NCI-H774 (cell line): ENCODE measurements at places on chromosomes 13 and 19.

DNA sequence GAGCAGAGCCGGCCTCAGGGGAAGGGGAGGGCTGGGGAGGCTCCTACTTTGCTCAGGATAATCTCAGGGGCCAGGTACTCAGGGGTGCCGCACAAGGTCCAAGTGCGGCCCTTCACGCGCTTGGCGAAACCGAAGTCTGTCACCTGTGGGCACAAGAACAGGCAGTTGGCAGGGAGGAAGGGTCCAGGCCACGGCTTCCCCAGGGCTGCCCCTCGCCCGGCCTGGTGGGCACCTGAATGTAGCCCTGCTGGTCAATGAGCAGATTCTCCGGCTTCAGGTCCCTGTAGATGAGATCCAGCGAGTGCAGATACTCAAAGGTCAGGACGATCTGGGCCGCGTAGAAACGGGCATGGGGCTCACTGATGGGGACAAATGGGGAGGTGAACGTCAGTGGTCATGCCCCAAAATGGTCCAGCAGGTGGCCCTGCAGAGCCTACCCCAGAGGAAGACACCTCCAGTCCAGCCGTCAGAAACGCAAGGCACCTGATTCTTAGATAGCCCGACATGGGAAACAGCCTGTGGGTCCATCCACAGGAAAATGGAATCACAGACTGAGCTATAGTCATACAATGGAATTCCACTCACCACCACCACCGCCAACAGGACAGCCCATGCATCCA is 7.1 kb upstream of the SAMD1 start:
- DNase-seq, result no peak

DNA sequence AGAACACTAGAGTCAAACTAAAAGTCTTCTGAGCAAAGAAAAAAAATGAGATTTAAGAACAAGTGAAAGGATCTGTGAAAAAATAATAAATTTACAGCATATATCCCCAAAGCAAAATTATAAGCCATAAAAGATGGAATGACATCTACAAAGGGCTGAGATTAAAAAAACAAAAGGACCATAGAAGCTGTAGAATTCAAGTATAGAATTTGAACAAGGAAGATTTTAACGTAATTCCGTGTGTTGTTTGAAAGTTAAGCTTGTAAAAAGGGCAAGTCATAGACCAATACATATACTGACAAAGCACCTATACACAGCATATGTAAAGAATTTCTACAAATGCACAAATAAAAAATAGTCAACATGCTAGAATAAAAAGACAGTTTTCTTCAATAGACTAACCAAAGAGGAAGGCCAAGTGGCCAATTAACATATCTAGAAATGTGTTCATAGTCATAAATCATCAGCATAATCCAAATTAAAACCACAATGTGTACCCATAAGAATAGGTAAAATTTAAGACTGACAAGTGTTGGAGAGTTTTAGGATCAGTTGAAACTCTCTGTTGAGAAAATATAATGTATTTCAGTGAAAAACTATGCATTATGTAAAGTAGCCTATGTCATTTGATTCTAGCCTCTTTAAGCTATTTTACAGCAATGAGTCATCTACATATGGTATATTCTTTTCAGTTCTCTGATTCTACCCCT is 674.9 kb downstream of the OLFM4 start:
- DNase-seq, result no peak

DNA sequence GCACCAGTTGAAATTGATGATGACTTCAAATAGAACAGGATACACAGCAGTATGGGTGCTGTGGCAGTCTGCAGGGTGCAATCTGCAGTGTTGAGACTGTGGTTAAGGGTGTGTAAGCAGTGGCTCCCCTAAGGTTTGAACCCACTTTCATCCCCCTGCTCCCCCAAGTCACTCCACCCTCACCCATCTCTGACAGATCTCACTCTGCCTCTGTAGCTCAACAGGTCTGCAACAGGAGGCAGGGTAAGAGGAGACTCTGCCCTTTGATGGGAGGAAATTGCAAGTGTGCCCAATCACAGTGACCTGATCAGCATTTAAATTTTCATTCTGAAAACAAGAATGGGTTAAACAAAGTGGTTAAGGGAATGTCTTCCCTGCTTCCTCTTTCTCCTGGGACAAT is 92.4 kb downstream of the DCT start:
- no peak for DNase-seq

GRCh38 chr19:18762125-18763023 is 28.7 kb downstream of the COMP start:
- DNase-seq, result peak; percentile 85

- DNase-seq, result no peak
These were observed 1092.3 kb downstream of the EFNB2 start for GRCh38 chr13:105442949-105443699.

GRCh38 chr13:107817647-107818287 is 397.6 kb downstream of the LIG4 start:
- DNase-seq, result no peak

- no peak for DNase-seq
These were observed 8.6 kb downstream of the RXFP2 start for GRCh38 chr13:31747966-31748365.

DNA sequence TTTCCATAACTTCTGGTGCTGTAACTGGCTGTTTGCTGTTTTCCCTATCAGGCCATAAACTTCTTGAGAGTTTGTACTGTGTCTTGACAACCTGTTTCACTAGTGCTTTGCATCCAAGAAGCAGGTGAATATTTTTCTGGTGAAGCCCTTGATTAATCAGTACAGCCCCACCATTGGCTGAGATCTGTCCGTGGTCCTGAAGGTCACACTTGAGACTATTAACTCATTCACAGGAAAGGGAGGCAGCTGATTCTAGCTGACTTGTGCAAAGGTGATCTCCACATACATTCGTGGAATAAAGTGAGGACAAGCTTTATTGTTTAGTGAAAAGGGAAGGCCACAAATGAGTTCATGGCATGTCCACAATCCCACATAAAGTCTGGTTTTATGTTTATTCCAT is 61.4 kb upstream of the ZNF835 start:
- no peak for DNase-seq

DNA sequence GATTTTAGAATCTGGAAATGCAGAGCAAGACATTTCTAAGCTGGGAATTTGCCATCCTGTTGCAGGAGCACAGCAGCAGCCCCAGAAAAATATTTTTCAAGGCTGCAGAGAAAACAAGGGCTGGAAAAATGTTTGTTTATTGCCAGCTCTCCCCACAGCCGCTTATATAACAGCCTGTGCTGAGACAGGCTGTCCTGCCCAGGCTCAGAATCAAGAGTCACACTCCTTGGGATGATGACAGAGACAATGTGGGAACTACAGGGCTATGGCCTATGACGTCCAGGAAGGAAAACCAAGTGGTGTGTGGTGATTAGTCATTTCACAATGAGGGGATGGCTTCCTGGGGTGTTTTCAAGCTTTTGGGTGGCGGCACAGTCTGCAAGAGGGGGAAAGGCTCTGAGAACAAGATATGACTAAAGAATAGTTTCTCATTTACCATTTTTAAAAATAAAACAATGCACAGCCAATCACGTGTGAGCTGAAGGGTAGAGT is 136.3 kb upstream of the SERP2 start:
- no peak for DNase-seq

DNA sequence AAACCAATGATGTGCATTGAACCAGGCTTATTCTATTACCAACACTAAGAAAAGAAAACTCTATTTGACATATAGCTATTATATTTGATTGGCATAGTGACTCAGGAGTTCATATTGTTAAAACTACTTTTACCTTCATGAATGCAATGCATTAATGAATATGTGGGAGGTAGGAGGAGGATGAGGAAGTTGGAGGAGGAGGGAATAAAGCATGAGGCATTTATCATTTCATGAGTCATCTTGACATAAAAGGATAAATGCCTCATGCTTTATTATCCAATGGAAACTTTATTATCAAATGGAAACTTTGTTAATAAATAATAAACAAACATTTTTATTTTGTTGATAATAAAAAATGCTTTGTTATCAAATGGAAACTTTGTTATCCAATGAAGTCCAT is 116.5 kb downstream of the SPRY2 start:
- DNase-seq, result no peak

GRCh38 chr19:28307487-28307886 is 905.5 kb downstream of the UQCRFS1 start:
- DNase-seq, result no peak

DNA sequence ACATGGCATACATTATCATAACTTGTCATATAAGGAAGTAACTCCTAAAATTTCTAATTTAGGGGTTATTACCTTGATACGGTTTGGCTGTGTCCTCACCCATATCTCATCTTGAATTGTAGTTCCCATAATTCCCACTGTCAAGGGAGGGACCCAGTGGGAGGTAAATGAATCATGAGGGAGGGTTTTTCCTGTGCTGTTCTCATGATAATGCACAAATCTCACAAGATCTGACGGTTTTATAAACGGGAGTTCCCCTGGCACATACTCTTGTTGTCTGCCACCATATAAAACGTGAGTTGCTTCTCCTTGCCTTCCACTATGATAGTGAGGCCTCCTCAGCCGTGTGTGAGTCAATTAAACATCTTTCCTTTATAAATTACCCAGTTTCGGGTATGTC is 76.0 kb downstream of the ZDHHC20 start:
- no peak for DNase-seq

GRCh38 chr13:112752711-112753541 is 63.1 kb downstream of the ATP11A start:
- DNase-seq, result no peak

DNA sequence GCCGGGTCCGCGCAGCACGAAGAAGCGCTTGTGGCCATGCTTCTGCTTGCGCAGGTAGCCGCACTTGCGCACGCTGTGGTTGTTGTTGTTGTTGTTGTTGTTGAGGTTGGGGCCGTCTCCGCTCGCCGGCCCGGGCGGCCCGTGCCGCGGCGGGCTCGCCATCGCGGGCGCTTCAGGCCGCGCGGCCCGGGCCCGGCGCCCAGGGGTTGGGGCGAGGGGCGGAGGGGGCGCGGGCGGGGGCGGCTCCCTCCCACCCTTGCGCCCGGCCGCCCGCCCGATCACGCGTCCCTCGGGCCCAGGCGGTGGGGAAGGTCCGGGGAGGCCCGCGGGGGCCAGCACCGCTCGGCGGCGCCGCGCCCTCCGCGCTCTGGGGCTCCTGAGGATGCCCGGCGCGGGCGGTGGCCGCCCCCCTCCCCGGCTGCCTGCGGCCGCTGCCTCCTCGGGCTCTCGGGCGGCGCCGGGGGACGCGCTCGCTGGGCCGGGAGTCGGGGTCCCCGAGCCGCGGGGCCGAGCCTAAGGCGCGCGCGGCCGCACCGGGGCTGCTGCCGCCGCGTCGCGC is 412 bp downstream of the IRS2 start:
- DNase-seq, result no peak

- no peak for DNase-seq
These were observed 58.3 kb downstream of the MBNL2 start for GRCh38 chr13:97280478-97280877.

GRCh38 chr19:28632371-28633080 is 580.4 kb downstream of the UQCRFS1 start:
- no peak for DNase-seq

DNA sequence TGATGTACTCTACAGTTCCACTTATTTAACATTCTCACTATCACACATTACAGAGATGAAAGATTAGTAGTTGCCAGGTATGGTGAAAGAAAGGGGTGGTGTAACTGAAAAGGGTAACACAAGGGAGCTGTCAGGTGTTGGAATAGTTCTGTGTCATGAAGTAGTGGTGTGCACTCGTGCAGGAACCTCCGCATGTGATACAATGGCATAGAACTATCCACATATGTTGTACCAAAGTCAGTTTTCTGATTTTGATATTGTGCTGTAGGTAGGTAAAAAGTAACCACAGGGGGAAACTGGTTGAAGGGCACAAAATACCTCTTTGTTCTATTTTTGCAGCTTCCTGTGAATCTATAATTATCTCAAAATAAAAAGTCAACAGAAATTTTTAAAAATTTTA is 24.4 kb upstream of the RPL21 start:
- DNase-seq, result no peak

- DNase-seq, result no peak
These were observed 16.6 kb downstream of the SIGLEC8 start for GRCh38 chr19:51441410-51442390.

DNA sequence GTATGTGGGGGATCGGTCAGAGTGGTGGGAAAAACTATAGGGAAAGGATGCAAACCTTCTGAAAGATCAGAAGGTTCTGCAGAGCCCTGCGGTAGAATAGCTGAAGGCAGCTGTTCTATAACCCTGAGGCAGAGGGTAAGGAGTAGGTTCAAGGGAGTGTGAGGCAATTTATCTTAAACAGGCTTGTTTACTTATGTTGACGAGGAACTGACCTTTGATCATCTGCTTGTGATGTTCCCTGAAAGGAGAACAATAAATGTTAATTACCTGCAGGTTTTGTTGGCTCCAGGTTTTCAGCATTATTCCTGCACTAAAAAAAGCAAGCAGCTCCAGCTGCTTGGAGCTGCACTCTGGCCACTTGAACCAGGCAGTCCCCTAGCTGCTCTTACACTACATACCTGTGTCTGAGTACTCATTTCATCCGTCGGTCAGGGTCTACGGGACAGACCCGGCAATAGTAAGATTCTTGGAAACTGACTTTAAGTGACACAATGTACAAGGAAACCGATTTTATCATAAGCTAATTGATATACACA is 202.1 kb downstream of the TBC1D4 start:
- no peak for DNase-seq

GRCh38 chr19:6381030-6381750 is 5.5 kb upstream of the PSPN start:
- DNase-seq, result no peak

DNA sequence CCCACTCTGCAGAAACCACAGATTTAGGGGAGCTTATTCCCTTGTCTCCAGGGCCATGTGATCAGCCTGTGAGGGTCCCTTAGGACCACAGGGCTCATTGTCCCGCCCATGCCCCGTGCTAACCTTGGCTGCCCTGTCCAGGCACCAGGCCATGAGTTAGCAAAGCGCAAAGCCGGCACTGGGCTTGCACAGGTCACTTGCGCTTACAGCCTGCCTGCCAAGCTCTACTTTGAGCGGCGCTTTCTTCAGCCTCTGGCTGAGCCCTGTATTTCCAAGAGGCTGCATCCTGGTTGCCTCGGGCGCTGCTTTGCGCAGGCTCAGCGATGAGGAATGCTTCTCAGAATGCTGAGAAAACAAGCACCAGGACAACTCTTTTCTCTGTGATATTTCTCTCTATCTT is 188.0 kb downstream of the TDRD3 start:
- DNase-seq, result no peak

GRCh38 chr13:41428155-41428554 is 29.2 kb upstream of the RGCC start:
- no peak for DNase-seq

- DNase-seq, result no peak
These were observed 8.7 kb upstream of the ERFL start for GRCh38 chr19:41936961-41937360.

- no peak for DNase-seq
These were observed 507.2 kb upstream of the SLC10A2 start for GRCh38 chr13:103573446-103573845.

DNA sequence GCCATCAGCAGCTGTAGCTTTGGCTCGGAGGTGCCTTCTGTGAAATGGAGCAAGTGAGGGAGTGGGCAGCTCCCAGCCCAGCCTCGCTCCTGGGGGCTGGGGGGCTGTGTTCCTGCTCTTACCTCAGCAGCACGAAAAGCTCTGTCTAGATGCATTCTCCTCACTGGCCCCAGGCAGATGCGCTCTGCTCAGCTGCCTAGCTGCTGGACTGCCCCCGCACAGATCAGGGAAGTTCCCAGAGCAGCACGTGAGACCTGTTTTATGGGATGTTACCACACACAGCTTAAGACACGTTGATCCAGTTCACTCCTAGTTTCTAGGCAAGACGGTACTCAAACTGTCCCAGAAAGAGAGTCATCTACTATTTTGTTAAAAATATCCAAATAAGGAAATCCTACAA is 13.6 kb downstream of the LCP1 start:
- no peak for DNase-seq
